Activated CD4-positive, alpha-beta T cell treated with anti-CD3 and anti-CD28 coated beads for 36 hours (primary cell): ENCODE measurements at places on chromosomes 1 and 21. TPM values are rescaled to one million over a fixed set of nuclear protein-coding genes. Genes with fewer than 3 reads are reported as not detected.

DNA sequence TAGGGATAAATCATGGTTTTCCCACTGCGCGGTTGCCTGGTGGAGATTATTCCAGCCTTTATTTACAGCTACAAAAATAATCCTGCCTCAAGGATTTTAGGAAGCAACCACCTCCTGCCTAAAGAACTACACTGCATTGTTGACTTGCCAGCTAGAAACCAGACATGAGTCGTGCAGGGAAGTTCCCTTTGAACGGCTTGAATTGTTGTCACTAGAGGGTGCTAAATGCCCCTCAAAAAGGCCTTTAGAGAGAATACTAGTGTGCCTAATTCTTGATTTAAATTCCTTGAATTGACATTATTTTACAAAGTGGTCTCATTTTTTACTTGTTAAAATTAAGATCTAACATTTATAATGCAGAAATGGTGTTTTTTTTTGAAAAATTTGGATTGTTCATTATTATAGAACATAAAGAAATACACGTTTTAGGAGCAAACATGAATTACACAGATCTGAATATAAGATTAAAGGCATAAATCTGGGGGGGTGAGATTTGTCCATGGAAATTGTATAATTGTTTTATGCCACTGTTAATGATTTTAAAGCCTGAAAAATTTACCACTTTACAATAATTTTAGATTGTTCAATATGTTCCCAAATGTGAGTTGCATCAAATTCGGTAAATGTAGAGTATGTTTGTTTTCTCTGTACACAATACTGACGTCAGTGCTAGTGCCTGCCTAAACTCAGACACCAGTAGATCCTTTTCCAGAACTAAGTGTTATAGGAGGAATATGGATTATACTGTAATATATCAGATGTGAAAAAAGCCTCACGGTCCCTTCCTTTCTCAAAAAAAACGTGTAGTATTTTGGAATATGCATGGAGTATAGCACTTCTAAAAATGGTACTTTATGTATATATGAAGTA lies 7.6 kb upstream of the ERG start:
- H3K4me3 ChIP-seq = no peak overlapping the region
- no peak overlapping the region for H3K27ac ChIP-seq
- peaks cover 7% of the 10 kb centered on the region for H3K4me1 ChIP-seq
- no peaks in the 10 kb centered on the region for H3K36me3 ChIP-seq
- peak; percentile 40 for DNase-seq

DNA sequence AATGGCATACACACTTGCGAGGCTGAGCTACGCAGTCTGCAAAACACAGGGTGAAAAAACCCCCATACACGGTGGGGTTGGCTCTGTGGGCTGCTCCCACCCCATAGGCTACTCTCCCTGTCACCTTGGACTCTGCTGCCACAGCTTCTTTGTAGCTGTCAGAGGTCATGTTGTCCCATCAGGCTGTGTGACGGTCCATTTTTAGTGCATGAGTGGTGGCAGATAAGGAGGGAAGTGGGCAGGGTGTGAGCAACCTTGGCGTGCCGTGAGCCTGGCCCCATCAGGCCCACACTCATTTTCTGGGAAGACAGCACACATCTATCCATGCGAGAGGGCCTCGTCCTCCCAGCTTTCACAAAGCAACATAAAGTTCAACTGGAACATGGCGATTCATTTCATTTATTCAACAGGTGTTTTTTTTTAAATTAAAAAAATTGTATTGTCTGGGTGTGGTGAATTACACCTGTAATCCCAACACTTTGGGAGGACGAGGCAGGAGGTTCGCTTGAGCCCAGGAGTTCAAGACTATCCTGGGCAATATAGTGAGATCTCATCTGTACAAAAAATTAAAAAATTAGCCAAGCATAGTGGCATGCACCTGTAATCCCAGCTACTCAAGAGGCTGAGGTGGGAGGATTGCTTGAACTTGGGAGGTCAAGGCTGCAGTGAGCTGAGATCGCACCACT lies 9.5 kb downstream of the GPR137B start:
- peaks cover 11% of the 10 kb centered on the region for H3K4me1 ChIP-seq
- no peak for DNase-seq
- no peaks in the 10 kb centered on the region for H3K36me3 ChIP-seq
- H3K27ac ChIP-seq = no peak overlapping the region
- H3K4me3 ChIP-seq = no peak overlapping the region
- H3K27me3 ChIP-seq = no peaks in the 10 kb centered on the region

- DNase-seq = no peak
- H3K4me3 ChIP-seq = no peak overlapping the region
- no peaks in the 10 kb centered on the region for H3K4me1 ChIP-seq
- peaks cover 32% of the 10 kb centered on the region for H3K36me3 ChIP-seq
These were observed 85.6 kb downstream of the GDAP2 start for GRCh38 chr1:117843791-117844190.

DNA sequence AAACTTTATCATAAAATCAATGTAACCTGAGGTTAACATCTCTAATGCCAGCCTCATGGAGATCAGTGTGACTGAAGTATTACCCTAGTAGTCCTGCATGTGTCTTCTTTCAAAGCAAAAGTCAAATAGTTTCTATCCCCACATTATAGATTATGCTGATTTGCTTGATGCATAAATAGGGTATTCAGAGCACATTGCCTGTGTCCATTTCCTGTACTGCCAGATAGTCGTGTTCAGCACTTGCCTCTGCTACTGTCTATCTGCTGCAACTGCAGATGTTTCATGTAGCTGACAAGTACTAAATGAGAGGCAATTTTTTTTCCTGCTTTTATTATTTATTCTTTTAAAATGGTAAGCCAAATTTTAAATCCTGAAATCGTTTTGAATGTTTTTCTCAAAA lies 348.7 kb downstream of the CHRM3 start:
- no peak overlapping the region for H3K27ac ChIP-seq
- H3K36me3 ChIP-seq = peaks cover 3% of the 10 kb centered on the region
- H3K27me3 ChIP-seq = no peaks in the 10 kb centered on the region
- no peak for DNase-seq
- H3K4me3 ChIP-seq = no peak overlapping the region
- peaks cover 22% of the 10 kb centered on the region for H3K4me1 ChIP-seq

Gene SLC50A1
- 58.0 TPM for total RNA-seq

Gene PTPN14
- total RNA-seq = 4.1 TPM
